ENCODE measurements at places on chromosomes 12 and 14.

DNA sequence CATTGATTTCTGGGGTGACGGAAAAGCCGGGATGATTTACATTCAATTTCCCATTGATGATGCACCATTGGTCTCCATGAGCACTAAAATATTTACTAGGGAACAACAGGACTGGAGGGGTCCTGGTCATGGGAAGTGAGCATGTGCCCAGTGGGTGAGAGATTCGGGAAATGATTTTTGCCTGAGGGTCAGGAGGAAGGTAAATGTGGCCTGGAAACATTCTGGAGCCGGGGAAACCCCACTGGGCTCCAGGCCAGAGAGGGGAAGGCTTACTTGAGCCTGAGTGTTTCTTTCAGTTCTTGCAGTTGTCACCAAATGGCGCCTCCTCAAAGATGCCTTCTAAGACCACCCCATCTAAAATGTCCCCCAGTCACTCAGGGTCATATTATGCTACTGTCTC, 532.3 kb upstream of the TBX3 start:
- DNase-seq: no peak

DNA sequence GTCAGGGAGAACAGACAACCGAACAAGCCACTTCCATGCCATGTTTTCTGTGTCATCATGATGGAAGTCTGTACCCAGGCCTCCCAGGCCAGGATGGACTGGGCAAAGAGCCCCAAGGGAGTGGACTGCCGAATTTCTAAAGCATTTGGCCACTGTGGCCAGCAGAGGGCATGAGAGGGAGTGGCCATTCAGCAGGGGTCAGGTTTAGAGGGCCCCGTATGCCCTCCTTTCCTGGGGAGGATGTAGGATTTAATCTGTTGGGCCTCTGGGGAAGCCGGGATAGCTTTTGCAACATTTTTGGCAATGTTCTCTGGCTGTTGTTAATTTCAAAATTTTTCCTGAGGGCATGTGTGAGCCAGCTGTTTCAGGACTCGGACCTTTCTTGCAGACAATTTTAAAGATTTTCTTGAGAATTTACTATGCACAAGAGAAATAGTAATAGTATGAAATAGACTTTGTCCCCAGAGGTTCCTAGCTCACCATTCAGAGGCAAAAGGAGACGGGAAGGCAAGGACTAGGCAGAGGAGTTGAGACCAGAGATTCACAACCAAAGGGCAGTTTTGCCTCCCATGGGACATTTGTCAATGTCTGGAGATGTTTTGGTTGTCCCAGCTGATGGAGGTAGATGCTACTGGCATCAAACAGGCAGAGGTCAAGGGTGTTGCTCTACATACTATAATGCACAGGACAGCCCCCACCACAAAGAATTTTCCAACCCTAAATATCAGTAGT, 18.0 kb downstream of the ACACB start:
- no peak for DNase-seq

DNA sequence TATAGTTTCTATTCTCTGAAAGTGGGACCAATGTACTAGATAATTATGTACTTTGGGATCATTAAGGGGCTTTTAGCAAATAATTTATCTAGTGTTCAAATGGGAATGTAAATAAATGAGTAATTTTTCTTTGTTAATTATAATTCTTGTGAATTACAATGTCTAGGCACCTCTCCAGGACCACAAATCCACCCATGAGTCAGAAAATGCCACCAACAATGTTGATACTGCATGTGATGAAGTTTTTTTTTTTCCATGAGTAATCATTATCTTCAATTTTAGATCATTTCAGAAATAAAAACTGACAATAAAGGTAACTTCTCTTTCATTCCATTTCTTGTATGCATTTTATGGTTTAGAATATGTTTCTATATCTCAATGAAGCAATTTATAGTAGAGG, 470.3 kb downstream of the VRK1 start:
- no peak for DNase-seq

DNA sequence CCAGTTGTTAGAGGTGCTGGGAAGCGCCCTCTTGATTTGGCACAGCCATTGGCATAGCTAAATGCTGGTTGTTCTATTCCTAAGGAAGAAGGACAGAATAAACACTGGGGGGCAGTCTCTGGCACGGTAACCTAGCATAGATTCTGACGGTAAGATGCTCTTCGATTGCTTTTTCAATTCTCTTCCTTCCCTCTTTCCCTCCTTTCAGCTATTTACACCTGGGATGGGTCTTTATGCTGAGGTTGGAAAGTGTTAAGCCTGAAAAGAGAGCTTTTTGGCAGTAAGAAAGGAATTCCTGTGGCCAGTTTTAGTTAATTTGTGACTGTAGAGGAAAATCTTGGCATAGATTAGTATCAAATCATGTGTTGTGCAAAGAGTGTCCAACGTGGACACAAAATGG, 162.8 kb downstream of the SNAPC1 start:
- no peak for DNase-seq

DNA sequence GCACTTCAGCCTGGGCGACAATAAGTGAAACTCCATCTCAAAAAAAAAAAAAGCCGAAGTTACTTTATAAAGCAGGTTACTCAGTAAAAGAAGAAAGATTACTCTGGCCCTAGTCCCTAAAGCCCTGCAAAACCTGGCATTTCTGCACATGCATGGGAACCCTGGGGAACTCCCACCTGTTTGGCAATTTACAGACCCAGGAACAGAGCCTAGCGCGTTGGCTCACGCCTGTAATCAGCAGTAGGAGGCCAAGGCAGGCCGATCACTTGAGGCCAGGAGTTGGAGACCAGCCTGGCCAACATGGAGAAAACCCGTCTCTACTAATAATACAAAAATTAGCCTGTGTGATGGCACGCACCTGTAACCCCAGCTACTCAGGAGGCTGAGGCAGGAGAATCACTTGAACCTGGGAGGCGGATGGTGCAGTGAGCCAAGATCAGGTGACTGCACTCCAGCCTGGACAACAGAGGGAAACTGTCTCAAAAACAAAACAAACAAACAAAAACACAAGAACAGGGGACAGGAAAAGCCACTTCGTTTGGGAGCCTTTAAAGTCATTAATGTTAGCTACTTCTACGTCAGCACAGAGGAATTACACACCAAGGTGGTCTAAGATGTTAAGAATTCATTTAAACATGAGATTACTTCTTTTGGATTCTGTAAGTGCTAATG, 34.1 kb upstream of the SPTSSA start:
- DNase-seq: no peak

- no peak for DNase-seq
Measured at GRCh38 chr14:74261288-74261687, 22.0 kb downstream of the VSX2 start.
